ENCODE measurements at places on chromosomes 13 and 19.
A peak's percentile ranks its signal among the peaks of the same experiment; 100 is the strongest.

- DNase-seq: no peak
These were observed 35.9 kb downstream of the OXGR1 start for GRCh38 chr13:96958286-96958891.

DNA sequence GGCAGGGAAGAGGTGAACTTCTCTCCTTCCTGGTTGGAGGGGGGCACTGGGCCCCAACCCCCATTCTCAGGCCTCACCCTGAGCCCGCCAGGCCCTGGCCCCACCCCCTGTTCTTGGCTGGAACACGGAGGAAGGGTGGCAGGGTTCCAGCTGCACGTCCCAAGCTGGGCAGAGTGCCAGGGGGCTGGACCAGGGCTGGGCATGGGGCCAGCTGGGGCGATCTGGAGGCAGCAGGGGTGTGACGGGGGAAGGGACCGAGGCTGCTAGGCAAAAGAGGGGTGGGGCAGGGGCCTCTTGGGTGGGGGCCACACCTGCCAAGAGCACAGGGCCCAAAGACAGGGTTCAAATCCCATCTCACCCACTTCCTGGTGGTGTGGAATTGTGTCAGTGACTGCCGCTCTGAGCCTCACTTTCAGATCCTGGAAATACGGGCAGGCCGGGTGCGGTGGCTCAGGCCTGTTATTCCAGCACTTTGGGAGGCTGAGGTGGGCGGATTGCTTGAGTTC is 2.2 kb downstream of the HIF3A start:
- peak; percentile 86 for DNase-seq

- no peak for DNase-seq
These were observed 351.4 kb downstream of the KCNRG start for GRCh38 chr13:50366488-50367174.

DNA sequence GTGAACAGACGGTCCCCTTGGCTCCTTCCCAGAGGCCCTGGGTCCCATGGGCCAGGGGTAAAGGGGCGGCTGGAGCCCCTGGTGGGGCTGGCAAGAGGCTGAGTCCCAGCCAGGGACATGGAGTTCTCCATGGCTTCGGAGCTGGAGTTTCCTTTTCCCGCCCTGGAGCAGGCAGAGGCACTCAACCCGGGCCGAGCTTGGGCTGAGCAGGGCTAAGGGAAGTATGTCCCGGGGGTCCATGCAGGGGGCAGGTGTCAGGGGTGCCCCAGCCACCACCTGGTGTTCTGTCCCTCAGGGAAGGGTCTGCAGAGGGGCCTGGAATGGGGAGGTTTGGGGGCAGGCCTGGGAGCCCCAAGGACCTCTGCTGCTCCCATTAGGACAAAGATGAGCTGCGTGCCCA is 54.0 kb upstream of the TPM4 start:
- DNase-seq: no peak

DNA sequence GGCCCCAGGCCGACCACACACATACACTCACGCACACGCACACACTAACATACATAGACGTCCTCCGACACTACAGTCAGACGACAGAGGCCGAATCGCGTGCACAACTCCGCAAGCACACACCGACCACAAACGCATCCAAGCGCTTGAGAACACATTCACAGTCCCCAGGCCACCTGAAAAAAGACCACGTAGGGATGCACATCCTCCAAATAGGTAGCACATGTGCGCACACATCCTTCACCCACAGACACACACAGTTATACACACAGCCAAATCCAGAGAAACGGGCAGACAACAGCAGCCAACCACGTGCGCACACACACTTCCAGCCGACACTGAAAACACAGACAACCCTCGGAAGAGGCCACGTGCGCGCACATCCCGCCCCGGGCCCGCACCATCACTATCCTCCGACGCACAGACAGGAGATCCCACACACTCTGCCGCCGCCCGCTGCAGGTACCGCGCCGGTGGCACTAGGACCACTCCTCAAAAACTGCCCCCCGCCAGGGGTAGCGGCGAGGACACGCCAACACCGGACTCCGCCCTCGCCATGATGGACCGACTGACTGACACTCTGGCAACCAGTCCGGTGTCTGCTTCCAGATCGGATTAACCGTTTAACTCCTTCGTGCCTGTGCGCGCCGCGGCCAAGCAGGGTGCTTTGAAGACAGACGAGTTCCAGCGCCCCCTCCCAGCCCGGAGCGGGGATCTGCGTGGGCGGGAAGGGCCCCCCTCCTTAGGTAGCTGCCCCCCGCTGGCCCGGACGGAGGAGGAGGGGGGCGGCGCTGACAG is 493 bp upstream of the PDE4A start:
- DNase-seq: peak; percentile 70

- no peak for DNase-seq
These were observed 454.5 kb downstream of the IRS2 start for GRCh38 chr13:109331898-109332297.

DNA sequence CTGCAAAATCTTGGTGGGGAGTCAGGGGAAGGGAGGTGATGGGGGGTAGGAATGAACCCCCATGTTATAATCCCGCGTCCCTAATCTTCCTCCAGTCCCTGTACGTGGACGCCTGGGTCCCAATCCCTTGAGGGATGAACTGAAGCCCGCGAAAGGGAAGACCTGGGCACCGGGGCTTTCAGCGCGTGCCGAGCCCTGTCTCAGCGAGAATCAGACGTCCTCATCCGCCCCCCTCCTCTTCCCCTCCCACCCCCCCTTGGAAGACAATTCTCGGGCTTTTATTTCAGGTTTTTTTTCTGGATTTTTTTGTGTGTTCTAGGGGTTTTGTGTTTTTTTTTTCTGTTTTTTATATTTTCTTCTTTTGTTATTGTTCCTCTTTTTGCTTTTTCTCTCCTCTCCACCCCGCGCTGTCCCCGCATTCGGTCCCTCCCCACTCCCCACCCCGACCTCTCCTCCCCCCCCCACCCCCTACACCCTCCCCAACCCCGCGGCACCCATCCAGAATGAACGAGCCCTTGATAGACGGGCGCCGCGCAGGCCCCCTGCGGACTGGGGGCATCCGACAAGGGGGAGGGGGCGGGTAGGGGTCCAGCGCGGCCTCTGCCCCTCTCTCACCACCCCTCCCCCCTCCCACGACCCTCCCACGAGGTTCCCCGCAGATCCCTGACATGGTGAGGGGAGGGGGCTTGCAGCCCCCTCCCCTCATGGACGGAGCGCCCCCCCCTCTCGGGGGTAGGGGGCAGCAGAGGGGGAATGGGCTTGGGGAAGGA is 10.3 kb downstream of the C19orf81 start:
- no peak for DNase-seq

Data from nucleus accumbens (tissue), 56 donors.